ENCODE measurements at places on chromosomes 3 and 15.

DNA sequence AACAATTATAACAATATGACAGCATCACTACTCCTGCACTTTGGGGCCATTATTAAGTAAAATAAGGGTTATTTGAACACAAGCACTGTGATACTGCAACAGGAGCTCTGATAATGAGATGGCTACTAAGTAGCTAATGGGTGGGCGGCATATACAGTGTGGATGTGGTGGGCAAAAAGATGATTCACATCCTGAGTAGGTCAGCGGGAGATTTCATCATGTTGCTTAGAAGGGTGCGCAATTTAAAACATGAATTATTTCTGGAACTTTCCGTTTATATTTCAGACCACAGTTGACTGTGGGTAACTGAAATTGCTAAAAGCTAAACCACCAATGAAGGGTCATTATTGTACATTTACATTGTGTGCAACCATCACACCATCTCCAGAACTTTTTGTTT, 42.3 kb downstream of the FBXO22 start:
- peaks cover 6% of the 10 kb centered on the region for H3K4me1 ChIP-seq
- peaks cover 49% of the 10 kb centered on the region for H3K27me3 ChIP-seq
- peaks cover 1% of the 10 kb centered on the region for H3K36me3 ChIP-seq
- no peak overlapping the region for H3K27ac ChIP-seq

- H3K27me3 ChIP-seq = peaks cover 26% of the 10 kb centered on the region
- no peaks in the 10 kb centered on the region for H3K36me3 ChIP-seq
- H3K4me3 ChIP-seq = no peak overlapping the region
- no peak for DNase-seq
Measured at GRCh38 chr3:39029556-39029955, 22.2 kb downstream of the SCN11A start.

DNA sequence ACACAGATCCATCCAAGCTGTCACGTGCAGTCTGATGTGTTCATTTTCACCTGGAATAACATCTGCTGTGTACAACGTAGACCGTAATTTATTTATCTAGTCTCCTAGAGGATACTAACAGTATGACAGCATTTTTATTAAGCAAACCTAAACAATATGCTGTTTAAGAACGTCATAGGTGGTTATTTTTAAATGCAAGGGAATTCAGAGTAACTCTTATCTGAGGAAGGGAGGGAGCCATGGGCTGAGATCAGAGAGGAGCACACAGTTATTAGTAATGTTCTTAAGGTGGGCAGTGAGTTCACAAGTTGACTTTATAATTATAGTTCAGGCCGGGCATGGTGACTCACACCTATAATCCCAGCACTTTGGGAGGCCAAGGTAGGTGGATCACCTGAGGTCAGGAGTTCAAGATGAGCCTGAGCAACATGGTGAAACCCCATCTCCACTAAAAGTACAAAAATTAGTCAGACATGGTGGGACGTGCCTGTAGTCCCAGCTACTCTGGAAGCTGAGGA, 193.6 kb downstream of the UACA start:
- H3K36me3 ChIP-seq = peaks cover 3% of the 10 kb centered on the region
- peaks cover 6% of the 10 kb centered on the region for H3K4me1 ChIP-seq
- H3K4me3 ChIP-seq = no peak overlapping the region
- no peak for DNase-seq
- H3K27ac ChIP-seq = no peak overlapping the region

GRCh38 chr15:38860674-38861073, 296.1 kb upstream of the RASGRP1 start:
- no peaks in the 10 kb centered on the region for H3K36me3 ChIP-seq
- no peak overlapping the region for H3K27ac ChIP-seq
- DNase-seq = no peak
- no peaks in the 10 kb centered on the region for H3K4me1 ChIP-seq
- H3K4me3 ChIP-seq = no peak overlapping the region

GRCh38 chr15:97078591-97078990, 748.1 kb downstream of the NR2F2 start:
- H3K36me3 ChIP-seq = no peaks in the 10 kb centered on the region
- no peaks in the 10 kb centered on the region for H3K4me1 ChIP-seq
- H3K27me3 ChIP-seq = no peaks in the 10 kb centered on the region
- no peak for DNase-seq
- H3K27ac ChIP-seq = no peak overlapping the region

DNA sequence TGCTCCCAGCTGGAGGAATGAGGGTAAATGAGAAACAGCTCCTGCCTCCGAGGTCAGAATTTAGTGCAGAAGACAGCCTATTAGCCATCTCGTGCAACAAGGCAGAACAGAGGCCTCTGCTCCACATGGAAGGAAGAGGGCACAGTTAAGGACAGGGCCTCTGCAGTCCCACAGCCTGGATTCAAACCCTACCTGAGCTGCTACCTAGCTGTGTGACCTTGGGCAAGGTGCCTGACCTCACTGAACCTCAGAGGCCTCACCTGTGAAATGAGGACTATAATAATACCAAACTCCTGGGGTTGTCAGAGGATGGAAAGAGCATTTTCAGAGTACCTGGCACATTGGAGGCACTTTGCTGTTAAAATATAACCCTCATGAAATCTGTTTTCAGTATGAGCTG, 285.7 kb upstream of the CTNNB1 start:
- no peak for DNase-seq
- H3K4me1 ChIP-seq = no peaks in the 10 kb centered on the region
- H3K36me3 ChIP-seq = no peaks in the 10 kb centered on the region
- peaks cover 4% of the 10 kb centered on the region for H3K27me3 ChIP-seq

DNA sequence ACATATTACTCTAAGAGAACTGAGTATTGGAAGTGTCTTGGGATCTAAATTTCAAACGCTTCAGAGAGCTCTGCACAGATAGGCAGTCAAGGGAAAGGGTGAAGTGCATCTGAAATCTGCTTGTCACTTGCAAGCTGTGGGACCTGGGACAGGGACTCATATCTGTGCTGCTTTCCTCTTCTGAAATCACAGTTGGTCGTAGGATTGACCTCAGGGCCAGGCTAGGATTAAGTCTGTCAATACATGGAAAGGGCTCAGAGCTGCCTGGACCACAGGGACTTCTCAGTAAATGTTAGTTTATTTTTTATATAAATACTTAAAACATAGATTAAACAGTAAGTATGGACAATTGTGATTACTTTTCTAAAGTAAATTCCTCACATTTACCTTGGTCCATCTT, 74.7 kb upstream of the CMTM7 start:
- H3K4me1 ChIP-seq = peaks cover 15% of the 10 kb centered on the region
- DNase-seq = no peak
- H3K36me3 ChIP-seq = no peaks in the 10 kb centered on the region
- no peak overlapping the region for H3K27ac ChIP-seq

- no peak overlapping the region for H3K4me3 ChIP-seq
- no peaks in the 10 kb centered on the region for H3K36me3 ChIP-seq
- H3K27me3 ChIP-seq = peaks cover 35% of the 10 kb centered on the region
- peaks cover 5% of the 10 kb centered on the region for H3K4me1 ChIP-seq
- H3K27ac ChIP-seq = no peak overlapping the region
Measured at GRCh38 chr15:66893294-66893693, 172.1 kb upstream of the SMAD3 start.

DNA sequence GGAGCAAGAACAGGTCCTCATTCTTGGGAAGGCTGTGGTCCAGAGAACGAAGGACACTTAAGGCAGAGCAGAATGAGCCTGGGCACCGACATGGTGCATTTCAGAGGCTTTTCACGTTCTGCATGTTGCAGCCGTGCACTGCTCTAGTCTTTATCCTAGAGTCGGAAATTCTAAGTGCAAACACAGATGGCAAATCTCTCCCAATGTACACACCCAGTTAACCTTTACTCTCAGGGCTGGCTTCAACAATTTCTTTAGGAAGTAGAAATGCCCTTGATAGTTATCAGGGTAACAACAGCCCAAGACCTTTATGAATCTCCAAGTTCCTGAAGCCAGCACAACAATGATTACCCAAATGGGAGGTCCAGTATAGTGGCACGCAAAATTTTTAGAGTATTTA, 39.1 kb upstream of the LRTM1 start:
- no peaks in the 10 kb centered on the region for H3K27me3 ChIP-seq
- no peaks in the 10 kb centered on the region for H3K4me1 ChIP-seq
- H3K36me3 ChIP-seq = no peaks in the 10 kb centered on the region

DNA sequence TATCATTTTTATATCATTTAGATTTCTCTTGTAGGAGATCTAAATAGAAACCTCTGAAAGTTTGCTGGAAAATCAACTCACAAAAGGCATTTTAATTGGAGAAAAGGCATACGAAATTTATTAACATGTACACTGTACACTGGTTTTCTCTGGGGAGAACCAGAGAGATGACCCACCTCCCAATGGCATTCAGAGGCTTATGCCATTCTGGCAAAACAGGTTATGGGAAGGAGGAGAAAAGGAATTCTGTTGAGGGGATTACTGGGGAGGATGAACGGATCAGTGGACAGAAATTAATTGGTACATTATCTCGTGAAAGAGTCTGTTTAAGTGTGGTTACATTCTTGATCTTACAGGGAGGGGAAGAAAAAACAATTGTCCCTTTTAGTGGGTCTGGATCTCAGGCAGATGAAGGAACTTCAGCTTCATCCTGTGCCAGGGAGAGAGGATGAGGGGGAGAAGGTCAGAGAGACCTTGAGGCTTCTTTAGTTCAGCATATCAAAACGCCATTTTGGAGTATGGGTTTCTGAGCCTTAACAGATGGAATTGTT, 16.5 kb downstream of the RAB11A start:
- peaks cover 61% of the 10 kb centered on the region for H3K36me3 ChIP-seq
- DNase-seq = no peak
- peaks cover 75% of the 10 kb centered on the region for H3K4me1 ChIP-seq
- peak overlapping the region; percentile 3 for H3K27ac ChIP-seq
- no peaks in the 10 kb centered on the region for H3K27me3 ChIP-seq

DNA sequence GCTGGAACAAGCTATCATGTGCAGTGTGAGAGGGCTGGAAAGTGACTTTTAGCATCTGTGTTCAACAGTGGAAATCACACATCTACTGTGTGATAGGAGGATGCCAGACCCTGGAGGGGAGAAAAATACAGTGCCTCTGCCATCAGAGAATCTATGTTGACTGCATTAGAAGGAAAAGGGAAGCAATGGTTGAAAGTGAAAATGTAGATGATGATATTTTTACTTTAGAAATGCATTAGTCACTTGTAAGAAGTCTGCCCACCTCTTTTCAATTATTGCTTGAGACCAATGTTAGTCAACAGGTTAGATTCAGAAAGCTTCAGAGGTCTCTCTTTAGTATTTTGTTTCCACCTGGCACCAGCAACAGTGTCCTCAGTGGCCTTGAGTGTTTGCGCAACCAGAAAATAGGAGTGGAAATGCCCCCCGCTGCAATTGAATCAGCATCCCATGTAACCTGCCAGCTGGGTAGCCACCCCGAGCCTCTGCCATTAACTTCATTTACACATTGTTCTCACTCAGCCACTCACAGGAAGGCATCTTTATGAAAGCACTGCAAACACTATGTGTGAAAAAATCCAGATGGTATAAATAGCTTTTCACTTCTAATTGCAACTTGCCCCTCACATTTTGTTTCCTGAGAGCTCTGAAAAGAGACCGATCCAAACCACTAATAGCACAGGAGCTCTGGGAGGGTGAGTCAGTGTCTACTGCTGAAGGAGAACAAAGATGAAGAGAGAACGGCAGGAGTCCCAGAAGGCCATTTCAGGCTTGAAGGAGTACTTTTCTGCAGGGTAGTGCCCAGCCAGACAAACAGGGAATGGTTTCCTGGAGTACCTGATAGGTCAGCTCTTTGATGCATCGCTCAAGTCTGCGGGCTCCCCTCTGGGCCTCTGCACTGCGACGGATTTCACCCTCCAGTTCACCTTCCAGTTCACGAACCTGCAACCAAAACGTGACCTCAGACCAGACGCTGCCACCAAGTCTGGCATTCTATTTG, 92.1 kb downstream of the HHLA2 start:
- H3K36me3 ChIP-seq = peaks cover 11% of the 10 kb centered on the region
- H3K27ac ChIP-seq = peak overlapping the region; percentile 37
- H3K27me3 ChIP-seq = peaks cover 11% of the 10 kb centered on the region
- H3K4me3 ChIP-seq = no peak overlapping the region
- peak; percentile 50 for DNase-seq
- peaks cover 32% of the 10 kb centered on the region for H3K4me1 ChIP-seq

DNA sequence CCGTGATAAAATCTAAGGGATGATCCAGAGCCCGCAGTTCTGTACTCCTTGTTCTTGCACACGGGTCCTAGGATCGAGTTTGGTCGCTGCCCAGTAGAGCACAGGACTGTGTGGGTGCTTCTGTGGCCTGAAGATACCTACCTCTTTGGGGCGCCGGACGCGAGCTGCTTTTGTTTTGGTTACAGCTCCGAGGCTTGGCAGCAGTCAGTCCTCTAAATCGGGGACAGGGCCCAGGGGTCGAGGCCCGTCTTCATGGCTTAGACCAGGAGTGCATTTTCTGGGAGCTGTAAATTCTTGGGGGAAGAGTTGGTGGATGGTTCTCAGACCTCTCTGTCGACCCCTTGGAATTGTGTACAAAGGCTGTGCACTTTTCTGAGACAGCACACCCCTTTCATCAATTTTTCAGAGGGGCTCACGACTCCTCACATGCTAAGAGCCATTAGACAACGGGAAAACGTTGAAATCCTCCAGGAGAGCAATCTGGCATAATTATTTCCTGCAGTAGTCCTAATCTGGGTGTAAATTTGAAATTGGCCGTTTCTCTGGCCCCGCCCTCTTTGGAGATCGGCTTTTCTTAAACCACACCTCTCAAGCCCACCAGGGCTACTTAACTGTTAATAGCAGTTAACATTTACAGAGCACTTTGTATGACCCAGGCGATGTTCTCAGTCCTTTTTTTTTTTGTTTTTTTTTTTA, 928 bp downstream of the CEP97 start:
- peak overlapping the region; percentile 95 for H3K27ac ChIP-seq
- no peaks in the 10 kb centered on the region for H3K27me3 ChIP-seq
- DNase-seq = peak; percentile 66
- H3K4me1 ChIP-seq = peaks cover 41% of the 10 kb centered on the region

DNA sequence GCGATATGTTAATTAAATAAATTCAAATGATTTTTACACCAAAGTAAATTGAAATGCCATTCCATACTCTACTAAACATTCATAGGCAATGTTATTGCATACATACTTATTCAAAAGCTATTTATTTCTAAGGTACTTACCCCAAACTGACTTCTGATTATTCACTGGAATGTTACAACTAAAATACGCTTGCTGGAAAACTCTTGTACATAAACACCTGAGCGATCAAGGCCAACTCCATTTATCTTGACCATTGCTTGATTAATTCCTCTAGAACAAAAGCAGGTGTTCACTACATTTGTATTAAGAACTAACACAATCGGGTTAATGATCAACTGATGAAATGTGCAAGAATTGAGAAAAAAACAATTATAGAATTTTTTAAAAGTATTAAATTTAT, at the start of gene SERPINI2:
SERPINI2 (minus strand) TSS at position 180 of the 400 bp plus-strand sequence. CDS start 2,208 bp downstream, outside the sequence.
- H3K4me1 ChIP-seq = no peaks in the 10 kb centered on the region
- no peak within 1 kb of the TSS for H3K27ac ChIP-seq
- no peak for DNase-seq
- H3K36me3 ChIP-seq = no peaks in the 10 kb centered on the region
- H3K4me3 ChIP-seq = no peak within 1 kb of the TSS
- no peaks in the 10 kb centered on the region for H3K27me3 ChIP-seq

- H3K27me3 ChIP-seq = peaks cover 48% of the 10 kb centered on the region
- no peak for DNase-seq
- H3K36me3 ChIP-seq = no peaks in the 10 kb centered on the region
- H3K4me3 ChIP-seq = no peak overlapping the region
- no peaks in the 10 kb centered on the region for H3K4me1 ChIP-seq
Measured at GRCh38 chr15:31078471-31078870, 23.1 kb downstream of the TRPM1 start.

All from activated CD8-positive, alpha-beta memory T cell treated with anti-CD3 and anti-CD28 coated beads, Interleukin-2, amount 10 ng/mL, durations not matched to agents 7 days and 5 days (primary cell).